ENCODE measurements at places on chromosomes 16 and 17.

DNA sequence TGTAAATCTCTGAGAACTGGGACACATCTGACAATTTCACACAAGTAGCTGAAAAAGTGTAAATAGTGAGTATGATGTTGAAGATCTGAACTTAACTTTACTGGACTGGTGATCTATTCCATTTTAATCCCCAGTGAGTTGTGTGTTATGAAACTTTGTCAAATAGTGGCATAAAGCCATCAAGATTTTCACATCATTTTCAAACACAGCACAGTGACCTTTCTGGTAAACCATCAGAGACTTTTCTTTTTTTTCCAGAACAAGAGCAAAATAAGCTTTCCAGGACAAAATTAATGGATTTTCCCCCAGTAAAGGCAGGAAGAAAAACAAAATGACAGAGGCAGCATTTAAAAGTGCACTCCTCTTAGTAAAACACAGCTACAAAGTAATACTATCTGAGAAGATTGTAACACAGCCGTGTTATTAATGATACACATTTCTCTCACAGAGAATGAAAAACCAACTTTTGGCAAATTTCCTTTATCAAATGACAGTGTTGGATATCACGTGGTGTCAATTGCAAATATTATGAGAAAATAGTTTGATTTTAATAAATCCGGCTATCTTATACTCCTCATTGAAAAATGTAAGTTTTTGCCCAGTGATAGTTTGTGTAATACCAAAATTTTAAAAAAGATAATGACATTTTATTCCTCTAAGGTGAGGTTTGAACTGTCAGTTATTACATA, 16.8 kb upstream of the COL1A1 start:
- DNase-seq = no peak

- DNase-seq = no peak
Measured at GRCh38 chr17:34024386-34024785, 230.7 kb upstream of the CCL2 start.

GRCh38 chr17:67335245-67335835, 31.0 kb downstream of the PSMD12 start:
- DNase-seq = no peak

DNA sequence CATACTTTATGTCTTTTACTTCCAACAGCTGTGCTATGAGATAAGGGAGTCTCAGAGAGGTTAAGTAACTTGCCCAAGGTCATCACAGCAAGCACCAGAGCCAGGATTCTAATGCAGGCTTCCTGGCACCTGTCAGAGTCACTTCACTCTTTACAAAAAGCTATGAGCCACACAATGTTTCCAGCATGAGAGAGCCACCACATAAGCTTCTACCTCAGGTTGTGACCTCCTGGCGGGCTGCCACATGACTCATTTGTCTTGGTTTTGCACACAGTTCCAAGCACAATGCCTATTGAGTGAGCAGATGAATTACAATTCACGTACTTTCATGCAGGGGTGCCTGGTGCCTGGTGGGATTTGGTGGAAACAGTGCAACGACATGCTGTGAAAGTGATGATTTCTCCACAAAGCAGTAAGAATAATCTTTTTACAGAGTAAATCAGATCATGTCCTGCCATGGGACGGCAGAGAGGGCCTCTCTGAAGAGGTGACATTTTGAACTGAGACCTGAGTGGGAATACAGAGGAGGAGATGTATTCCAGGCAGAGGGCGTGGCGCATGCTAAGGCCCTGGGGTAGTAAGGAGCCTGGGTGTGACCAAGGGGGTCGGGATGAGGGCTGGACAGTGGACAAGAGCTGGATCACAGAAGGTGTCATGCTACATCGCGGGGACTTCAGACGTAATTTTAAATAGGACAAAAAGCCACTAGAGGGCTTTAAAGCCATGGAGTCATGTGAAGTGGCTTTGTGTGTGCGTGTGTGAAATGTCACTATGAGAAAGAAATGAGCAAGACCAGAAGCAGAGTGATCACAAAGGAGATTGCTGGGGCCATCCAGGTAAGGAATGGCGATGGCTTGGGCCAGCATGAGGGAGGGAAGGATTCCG, 53.4 kb downstream of the CACNG3 start:
- peak; percentile 83 for DNase-seq

GRCh38 chr17:31672161-31672819, 186.8 kb downstream of the COPRS start:
- no peak for DNase-seq

DNA sequence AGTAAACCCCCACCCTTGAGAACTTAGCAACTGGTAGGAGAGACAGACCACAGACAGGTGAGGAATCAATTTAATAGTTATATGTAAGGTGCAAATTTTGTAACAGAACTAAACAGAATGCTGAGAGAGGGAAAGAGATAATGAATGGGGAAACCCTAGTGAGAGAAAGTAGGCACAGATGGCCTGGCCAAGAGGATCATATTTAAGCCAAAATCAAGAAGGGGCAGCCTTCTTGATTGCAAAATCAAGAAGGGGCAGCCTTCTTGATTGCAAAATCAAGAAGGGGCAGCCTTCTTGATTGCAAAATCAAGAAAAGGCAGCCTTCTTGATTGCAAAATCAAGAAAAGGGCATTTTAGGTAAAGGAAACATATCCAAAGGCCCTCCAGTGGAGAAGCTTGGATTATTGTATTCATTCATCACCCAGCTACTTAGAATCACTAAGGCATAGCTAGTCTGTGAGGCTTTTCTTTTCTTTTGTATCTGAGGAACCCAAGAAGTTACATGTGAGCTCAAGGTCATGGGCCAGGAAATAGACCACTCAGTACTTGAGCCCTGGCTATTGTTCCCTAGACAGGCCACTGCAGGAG, 190.6 kb downstream of the CYLD start:
- no peak for DNase-seq
